Stimulated activated CD4-positive, alpha-beta T cell treated with anti-CD3 and anti-CD28 coated beads, Interleukin-2, amount 100 ng/mL, for 48 hours (primary cell): ENCODE measurements at places on chromosomes 3 and 15.

GRCh38 chr3:146585156-146585555 is 20.0 kb downstream of the PLSCR5 start:
- DNase-seq = no peak

DNA sequence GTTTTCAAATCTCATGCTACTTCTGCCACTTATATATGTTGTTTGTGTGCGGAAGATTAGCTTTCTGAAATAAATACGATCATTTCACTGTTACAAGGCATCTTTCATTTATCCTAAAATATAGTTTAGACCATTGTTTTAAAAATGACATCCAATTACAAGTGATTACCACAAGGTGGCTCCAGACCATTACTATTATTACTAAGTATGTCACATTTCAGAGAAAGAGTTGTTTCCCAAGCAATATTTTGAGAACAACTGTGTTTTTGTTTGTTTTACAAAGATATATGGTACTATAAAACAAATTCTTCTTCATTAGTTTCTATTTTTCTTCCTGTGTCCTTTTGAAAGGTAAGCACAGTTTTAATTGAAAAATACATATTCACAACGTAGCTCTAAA is 136.0 kb upstream of the RAP2B start:
- no peak for DNase-seq

- DNase-seq = no peak
These were observed 53.6 kb upstream of the DCLK3 start for GRCh38 chr3:36817806-36818533.

- DNase-seq = no peak
These were observed 7.8 kb downstream of the ADAMTS17 start for GRCh38 chr15:100334015-100334414.

DNA sequence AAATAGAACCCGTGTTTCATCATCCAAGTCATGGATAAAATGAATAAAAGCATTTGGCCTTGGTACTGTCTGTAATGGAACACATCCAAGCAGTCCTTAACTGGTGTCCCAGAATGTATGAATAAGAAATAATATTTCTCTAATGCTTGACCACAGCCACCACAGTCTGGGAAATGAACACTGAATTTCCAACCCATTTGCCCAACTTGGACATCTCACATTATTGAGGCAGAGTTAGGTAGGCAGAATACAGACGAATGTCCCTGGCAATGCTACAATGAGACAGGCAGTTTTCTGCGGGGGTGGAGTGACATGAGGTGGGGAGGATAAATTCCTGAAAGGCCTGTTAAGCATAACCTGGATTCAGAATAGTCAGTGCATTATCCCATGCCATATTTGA is 245.7 kb downstream of the ZIC1 start:
- no peak for DNase-seq

GRCh38 chr3:46929324-46929723 is 47.2 kb downstream of the CCDC12 start:
- no peak for DNase-seq

DNA sequence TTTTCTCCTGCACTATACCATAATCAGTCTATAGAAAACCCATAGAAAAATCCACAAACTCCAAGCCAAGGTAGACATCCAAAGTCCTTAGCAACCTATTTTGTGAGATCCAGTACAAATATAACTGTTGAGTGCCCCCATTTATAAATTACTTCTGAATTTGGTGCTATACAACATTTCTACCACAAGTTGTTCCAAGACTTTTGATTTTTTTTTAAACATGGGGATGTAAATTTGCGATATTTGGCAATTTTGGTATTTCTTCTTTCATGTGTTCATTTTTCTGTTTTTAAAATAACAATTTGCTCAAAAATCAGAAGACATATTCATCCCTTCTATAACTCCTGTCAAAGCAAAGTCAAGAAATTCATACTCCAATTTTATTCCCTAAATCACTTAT is 763.8 kb downstream of the ROBO1 start:
- DNase-seq = no peak

- DNase-seq = no peak
These were observed 397 bp downstream of the PLXND1 start for GRCh38 chr3:129605922-129606635.

GRCh38 chr3:52794612-52795099 is at the start of gene ITIH3:
TSS of gene ITIH3 (plus strand) at chr3:52794796. CDS start at chr3:52794804, 8 bp downstream.
- DNase-seq = no peak

- no peak for DNase-seq
These were observed 244.2 kb upstream of the EPHA3 start for GRCh38 chr3:88863196-88863595.

DNA sequence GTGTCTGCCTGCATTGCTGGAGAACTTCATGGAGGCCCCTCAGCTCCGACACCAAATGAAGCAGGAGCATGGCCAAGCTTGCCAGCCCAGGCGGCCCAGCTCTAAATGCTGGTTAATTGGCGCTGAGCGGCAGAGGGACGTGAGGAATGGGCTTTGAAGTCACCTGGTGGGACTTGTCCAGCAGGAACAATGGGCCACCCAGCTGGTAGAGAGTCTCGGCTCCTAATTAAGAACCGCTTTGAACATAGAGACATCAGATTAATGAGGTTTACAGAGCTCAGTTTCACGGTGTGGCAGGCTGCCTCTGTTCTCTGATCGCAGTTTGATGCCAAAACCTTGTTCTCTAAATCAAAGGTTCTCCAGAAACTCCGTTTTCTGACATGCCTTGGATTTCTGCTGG is 77.5 kb upstream of the LINGO1 start:
- no peak for DNase-seq

DNA sequence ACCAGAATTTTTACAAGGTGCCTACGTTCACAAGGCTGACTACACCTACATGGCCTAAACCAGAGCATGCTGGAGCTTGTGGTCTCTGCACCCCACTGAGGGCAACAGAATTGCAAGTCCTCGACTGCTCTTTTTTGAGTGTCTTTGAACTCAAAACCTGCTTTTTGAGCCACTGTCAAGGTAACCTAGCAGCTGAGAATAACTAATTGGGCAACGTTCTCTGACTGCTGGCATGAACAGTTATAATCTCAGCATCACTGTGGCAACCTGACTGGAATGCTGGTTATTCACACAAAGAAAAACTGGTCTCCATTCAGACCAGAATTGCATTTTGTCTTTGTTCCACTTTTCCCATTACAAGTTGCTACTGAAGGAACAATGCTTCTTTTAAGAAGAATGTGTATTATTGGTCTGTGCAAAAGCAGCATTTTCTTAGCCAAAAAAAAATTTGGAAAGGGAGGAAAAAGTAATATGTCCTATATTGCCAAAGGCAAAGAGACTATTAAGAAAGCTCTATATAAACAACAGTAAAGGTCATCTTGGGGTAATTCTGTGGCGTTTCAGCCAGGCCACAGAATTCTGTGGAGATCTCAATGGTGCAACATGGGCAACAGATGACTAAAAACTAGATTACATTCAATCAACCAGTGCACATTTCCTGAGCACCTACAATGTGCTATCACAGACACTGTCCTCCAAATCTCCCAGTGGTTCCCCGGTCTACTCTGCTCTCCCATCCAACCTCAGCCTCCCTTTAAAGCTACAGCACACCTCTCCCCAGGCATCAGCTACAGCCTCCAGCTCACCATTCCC is 76.8 kb downstream of the TNIK start:
- no peak for DNase-seq

- no peak for DNase-seq
These were observed 126.9 kb upstream of the MRPS22 start for GRCh38 chr3:139216958-139217357.

DNA sequence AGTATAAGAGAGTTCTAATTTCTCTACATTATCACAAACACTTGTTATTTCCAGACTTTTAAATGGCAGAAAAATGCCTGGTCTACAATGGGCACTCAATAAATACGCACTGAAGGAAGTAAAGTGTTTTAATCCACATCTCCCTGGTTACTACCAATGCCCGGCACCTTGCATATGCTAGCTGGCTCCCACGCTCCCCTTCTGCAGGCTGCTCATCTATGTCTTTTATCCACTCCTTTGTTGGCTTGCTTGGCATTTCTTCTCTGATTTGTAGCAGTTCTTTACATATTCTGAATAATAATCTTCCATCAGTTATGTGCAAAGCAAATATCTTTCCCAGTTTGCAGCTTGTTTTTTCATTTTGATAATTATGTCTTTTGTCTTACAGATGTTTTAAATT is 74.6 kb upstream of the PRR23E start:
- no peak for DNase-seq

DNA sequence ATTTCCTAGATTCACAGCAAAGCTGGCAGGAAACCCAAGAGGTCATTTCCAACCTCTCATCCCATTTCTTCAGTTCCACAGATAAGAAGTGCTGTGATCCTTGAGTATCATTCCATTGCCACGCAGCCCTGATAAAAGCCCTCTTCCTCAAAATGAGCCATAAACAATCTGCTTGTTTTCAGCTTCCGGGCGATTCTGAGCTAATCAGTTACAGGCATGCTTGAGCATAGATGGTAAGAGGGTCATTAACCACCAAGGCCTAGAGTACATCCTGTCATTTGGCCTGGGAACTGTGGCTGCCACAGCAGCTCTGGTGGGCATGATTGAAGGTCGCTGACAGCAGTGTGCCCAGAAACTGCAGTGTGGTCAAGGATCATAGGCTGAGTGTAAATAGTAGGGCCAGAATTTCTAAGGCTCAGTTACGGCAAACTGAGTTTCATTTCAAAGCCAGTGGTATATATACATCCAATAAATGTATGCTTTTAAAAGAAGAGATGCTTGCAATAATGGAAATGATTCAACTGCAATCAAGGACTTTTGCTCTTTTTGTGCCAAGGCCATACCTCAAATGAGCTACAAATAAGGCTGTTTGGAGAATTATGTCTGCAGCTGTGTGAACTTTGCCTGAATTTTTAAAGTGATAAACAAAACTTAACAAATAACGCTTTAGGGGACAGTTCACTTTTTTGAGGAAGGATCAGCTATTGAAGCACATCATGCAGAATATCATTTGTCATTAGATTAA is 47.3 kb downstream of the P3H2 start:
- DNase-seq = no peak

DNA sequence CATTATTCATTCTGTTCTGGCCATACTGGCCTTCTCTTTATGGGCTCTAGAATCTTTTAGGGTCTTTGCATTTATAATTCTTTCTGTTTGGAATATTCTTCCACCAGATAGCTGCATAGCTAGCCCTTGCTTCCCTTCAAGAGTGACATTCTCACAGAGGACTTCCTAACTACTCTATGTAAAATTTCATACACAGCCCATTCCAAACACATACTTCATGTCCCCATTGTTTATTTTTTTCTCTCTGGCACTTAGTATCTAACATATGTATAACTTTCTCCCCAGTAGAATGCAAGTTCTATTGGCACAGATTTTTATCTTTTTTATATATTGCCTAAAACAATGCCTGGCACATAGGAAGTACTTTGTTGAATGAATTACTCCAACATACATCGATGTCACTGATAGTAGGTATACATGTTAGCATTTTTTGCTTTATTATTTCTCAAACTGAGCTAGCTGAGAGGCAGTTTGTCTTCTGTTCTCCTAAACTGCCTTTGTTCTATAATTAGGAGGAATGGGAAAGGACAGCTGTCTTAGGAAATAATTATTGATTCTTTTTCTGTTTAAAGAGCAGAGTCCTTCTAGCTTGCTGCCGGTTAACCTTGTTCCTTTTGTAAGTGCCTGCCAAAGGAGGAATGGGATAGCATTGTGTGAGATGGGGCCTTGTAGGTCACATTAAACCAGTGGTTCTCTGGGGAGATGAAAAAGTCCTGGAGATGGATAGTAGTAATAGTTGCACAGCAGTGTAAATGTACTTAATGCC is 7.9 kb downstream of the FAM162A start:
- DNase-seq = no peak

- no peak for DNase-seq
These were observed 66.8 kb upstream of the ALDH1A3 start for GRCh38 chr15:100812802-100813201.

DNA sequence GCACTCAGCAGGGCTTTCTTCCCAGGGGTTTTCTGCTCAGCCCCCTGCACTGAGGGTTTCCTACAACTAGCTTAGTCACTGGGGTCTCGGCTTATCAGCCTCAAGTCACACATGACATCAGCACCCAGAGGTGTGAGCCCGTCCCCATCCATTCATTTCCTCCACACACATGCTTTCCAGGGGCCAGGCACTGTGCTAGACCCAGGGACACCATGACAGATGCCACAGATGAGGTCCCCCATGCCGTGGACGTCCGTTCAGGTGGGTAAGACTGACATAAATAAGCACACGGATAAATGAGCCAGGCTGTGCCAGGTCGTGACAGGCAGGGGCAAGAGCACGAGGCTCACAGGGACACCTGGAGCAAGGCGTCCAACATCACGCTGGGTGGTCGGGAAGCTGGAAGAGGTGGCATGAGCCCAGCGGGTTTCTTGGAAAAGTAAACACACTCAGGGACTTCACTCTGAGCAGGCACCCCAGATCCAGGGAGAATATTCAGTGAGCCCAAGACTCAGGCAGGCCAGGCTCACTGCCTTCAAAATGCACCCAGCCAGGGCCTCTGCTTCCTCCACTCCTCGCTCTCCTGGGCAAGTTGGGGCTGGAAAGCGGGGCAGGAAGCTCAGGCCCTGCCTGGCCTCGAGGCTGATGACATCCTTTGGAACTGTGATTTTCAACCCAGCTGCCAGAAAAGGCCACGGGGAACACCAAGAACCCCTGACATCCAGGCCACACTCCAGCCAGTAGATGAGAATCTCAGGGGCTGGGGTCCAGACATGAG is 139.3 kb downstream of the CHSY1 start:
- DNase-seq = no peak

- DNase-seq = no peak
These were observed 53.6 kb downstream of the UBP1 start for GRCh38 chr3:33386631-33387030.

DNA sequence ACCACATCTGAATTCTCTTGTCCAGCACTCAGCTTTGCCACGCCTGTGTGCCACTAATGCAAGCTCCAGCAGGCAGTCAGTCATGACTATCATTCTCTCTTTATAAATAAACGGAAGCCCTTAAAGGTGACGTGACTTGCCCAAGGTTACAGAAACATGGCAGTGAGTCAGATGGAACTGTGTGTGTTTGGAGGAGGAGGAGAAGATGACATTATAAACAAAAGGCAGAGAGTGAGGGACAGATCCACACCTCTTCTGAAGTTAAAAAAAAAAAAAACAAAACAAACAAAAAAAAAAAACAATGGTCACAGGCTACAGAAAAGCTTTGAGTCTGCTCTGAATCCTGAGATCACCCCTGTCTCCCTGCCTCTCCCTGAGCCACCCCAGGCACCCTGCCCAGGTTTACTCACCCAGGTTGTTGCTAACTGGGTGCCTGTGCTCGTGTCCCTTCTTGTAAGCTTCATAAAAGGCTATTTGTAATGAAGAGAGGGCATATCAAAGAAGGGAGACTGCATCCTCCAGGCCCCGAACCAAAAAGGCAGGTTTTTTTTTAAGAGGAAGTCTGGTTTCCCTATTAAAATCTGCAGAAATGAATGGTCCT is 119.7 kb upstream of the PHLDB2 start:
- DNase-seq = no peak
